ENCODE measurements at places on chromosomes 3 and 15.

- no peak for DNase-seq
Measured at GRCh38 chr15:64536244-64536836, 76.0 kb downstream of the ZNF609 start.

DNA sequence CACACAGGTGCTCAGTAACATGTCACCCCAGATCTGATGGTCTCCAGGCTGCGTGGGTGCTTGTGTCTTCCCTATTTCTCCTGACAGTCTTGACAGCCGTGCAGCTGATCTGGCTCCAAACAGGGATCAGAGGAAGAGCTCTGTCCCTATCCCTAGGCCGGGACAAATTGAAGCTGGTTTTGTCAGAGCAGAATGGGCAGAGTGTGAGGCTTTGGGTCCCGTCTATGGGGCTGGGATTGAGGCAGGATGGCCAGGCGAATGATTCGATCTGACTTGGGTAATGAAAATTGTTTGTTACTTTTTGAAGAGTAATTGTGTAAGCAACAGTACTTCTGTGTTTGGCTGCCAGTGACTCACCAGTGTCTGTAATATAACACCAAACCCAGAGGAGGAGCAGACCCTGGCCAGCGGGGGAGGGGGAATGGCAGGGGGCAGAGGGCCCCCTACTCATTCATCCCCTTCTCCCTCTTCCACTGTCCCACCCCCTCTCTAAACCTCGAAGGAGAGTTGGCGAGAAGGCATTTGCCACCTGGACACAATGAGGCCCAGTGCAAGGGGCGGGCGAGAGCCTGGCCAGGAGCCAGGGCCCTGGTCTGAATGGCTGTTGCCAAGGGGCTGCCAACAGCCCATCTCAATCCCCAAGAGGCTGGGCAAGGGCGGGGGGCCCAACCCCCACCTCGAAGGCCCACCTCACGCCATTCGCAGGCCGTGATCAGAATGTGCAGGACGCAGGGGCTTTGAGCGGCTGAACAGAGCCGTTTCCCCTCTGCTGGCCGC, 4.9 kb upstream of the MAGEF1 start:
- no peak for DNase-seq

DNA sequence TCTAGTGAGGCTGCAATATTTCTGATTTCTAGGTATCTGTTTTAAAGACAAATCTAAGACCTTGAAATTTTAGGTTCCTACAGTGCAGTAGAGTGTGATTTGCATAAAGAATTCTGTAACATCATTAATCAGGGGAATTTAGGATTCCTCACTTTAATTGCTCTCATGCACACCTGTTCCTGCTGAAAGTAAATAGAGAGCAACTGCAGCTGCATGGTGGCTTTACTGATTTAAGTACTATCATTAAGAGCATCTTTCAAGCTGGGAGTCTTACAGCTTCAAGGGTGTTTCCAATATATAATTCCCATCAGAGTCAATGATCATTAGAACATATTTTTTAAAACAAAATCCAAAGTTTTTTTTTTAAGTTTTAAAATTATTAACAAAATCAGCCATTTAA, 36.0 kb upstream of the C3orf70 start:
- DNase-seq, result no peak

GRCh38 chr15:31349233-31350141, 22.9 kb downstream of the KLF13 start:
- no peak for DNase-seq

DNA sequence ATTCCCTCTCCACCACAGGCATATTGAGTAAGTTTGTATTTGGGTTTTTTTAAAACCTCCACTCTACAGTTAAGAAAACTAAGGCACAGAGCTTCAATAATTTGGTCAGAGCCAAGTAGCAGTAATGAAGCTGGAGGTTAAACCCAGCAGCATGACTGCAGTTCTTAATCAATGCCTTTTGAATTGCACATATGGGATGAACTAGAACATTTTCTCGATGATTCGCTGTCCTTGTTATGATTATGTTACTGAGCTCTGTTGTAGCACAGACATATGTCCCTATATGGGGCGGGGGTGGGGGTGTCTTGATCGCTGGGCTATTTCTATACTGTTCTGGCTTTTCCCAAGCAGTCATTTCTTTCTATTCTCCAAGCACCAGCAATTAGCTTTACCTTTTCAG, 1.6 kb upstream of the CCR5 start:
- DNase-seq, result no peak

GRCh38 chr3:76826861-76827260, 213.0 kb upstream of the ROBO2 start:
- DNase-seq, result no peak
